ENCODE measurements at places on chromosomes 4 and X. TPM values are rescaled to one million over a fixed set of nuclear protein-coding genes. Genes with fewer than 3 reads are reported as not detected.

PAGE3 gene
- not detected for total RNA-seq

GRCh38 chr4:168637872-168638756 is 141.3 kb downstream of the PALLD start:
- DNase-seq = no peak

- no peak for DNase-seq
These were observed 53.9 kb downstream of the ABLIM2 start for GRCh38 chr4:8104491-8105305.

GRCh38 chr4:83248486-83248885 is 36.1 kb downstream of the COQ2 start:
- DNase-seq = peak; percentile 32

DNA sequence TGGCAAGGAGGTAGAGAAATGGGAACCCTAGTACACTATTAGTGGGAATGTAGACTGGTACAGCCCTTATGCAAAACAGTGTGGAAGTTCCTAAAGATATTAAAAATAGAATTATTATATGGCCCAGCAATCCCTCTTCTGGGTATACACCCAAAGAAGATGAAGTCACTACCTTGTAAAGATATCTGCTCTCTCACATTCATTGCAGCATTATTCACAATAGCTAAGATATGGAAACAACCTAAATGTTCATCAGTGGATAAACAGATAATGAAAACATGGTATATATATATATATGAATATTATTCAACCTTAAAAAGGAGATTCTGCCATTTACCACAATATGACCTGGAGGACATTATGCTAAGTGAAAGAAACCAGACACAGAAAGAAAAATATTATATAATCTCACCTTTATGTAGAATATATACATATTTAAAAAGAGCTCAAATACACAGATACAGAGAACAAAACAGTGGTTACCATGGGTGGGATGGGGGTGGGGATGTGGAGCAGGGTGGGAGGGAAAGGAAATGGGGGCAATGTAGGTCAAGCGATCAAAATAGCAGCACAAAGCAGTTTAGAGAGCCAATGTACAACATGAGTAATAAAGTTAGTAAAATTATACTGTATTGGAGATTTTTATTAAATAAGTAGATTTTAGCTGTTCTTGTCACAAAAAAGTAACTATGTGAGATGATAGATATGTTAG is 138.6 kb downstream of the SPRY1 start:
- no peak for DNase-seq

GRCh38 chrX:128717635-128718578 is 665.7 kb upstream of the ACTRT1 start:
- DNase-seq = no peak
